Activated CD4-positive, alpha-beta T cell treated with anti-CD3 and anti-CD28 coated beads for 36 hours (primary cell): ENCODE measurements at places on chromosomes 6 and 20. TPM values are rescaled to one million over a fixed set of nuclear protein-coding genes. Genes with fewer than 3 reads are reported as not detected.

DNA sequence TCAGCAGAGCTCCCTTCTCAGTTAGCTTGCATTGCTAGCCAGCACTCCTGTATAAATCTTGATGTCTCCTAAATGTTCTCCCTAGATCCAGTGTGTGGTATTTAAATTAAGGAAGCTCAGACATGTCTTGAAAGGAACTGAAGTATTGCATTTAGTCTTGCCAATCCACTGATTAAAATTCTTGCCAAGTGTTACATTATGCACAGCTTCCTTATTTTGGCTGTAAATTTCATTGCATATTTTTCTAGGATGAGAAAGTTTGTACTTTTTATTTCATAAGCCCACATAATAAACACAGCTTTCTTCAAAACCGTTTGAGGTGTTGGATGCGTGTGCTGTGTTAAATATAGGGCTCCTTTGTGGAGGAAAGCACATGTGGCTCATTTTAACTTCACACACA is 329.8 kb upstream of the FLRT3 start:
- no peaks in the 10 kb centered on the region for H3K4me1 ChIP-seq
- H3K4me3 ChIP-seq: no peak overlapping the region
- DNase-seq: no peak
- H3K36me3 ChIP-seq: no peaks in the 10 kb centered on the region
- H3K27ac ChIP-seq: no peak overlapping the region

NFKBIL1 gene
- total RNA-seq: 19.0 TPM

PXDC1 gene
- total RNA-seq: 2.4 TPM

DNA sequence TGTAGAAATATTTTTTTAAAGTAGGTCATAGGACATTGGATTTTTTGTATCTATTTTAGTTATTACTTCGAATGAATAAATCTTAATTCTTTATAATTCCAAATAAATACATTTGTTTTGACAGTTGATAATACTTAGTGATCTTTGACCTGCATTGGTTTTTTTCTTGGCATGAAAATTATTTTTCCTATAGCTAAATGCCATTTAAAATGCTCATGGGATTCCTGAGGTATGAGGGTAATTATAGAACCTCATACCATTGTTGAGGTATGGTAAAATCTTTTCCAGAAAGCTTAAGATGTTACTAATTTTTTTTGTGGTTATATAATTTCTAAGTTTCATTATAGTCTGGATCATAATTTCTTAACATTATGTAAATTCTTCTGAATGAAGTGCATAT is 8.3 kb downstream of the PM20D2 start:
- no peak overlapping the region for H3K27ac ChIP-seq
- H3K4me1 ChIP-seq: peaks cover 2% of the 10 kb centered on the region
- H3K4me3 ChIP-seq: no peak overlapping the region
- H3K36me3 ChIP-seq: peaks cover 34% of the 10 kb centered on the region
- DNase-seq: no peak

GSTA2 gene
- not detected for total RNA-seq

- no peak overlapping the region for H3K4me3 ChIP-seq
- no peak for DNase-seq
- H3K27me3 ChIP-seq: peaks cover 11% of the 10 kb centered on the region
- no peak overlapping the region for H3K27ac ChIP-seq
- no peaks in the 10 kb centered on the region for H3K4me1 ChIP-seq
Measured at GRCh38 chr6:14026831-14027539, 90.6 kb upstream of the CD83 start.

B3GALT4 gene
- 3.5 TPM for total RNA-seq
